ENCODE measurements at places on chromosomes 13 and 19.
A peak's percentile ranks its signal among the peaks of the same experiment; 100 is the strongest.

GRCh38 chr19:43809762-43810696 lies 7.8 kb upstream of the LYPD5 start:
- no peak for DNase-seq

- DNase-seq: no peak
Observed at GRCh38 chr13:40613192-40613818, 53.1 kb downstream of the FOXO1 start.

GRCh38 chr13:114199954-114200353 lies 20.9 kb downstream of the CFAP97D2 start:
- DNase-seq: no peak

DNA sequence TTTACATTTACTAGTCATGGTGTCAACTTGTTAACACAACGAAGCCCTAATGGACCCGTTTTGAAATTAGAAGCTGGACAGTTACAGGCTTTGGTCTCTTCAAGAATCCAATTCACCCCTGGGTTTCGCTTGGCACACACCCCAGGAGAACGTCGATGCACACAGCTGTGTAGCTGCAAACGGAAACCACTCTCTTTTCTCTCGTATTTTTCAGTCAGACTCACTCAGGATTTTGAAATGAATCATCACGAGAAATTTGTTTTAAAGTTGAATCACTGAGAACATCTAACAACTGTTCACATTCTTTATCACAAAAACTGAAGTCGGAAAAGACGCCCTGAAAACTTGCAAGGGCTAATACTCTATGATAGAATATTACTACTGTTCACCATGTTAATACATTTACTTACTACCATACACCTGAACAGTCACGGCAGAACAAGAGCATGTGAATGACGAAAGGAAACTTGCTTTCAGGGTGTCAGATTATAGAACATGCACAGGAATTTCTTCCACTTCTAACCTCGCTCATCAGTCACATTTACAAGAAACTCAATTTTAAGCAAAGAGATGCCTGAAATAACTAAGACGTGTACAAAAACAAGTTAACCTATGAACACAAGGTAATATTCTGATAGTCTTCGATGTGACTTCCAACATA lies 4.7 kb downstream of the PNMA8A start:
- DNase-seq: no peak

GRCh38 chr13:79906345-79906744 lies 425.4 kb downstream of the NDFIP2 start:
- no peak for DNase-seq

DNA sequence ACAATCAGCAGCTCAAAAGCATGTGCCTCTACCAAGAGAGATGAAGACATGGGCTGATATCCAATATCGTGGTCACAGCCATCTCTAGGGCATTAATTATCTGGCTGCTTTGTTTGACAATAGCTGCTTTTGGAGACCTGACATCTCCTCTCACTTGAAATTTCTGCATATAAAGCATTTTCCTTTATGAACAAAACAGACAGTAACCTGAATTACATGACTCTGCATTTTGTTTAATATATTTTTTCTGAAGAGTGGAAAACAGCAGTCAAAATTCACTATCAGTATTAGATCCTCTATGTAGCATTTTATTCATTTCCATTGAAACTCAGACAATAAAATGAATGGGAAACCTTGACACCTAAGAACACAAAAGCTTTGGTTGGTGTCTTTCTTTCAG lies 42.4 kb upstream of the ESD start:
- DNase-seq: no peak

DNA sequence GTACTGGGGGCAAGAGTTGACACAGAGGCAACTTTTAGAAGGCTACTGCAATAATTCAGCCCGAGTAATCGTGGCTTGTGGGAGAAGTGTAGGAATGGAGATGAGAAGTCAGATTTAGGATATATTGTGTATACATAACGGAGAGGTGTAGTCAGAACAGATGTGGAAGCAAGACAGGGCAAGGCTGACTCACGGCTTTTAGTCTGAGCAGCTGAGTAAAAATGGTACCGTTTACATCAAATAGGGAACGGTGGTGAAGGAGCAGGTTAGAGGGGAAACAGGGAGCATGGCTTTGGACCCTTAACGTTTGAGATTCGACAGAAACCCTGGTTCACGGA lies 796 bp upstream of the LSM14A start:
- peak; percentile 61 for DNase-seq

DNA sequence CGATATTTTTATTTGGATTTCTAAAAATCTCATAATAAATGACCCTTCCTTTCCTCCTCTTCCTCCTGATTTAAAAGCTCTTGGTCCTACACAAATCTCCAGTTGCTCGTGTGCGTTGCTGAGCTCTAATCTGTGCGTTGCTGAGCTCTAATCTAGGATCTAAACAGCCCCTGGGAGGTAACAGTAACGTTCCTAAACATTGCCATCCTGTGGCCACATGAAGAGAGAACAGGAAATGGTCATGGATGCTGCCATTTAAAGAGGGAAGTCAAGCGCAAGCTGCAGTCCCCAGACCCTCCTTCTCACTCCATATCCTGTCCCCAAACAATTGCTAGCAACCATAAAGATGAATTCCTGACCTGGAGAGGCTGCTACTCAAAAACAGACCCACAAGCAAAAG lies 170.8 kb downstream of the NUFIP1 start:
- no peak for DNase-seq

DNA sequence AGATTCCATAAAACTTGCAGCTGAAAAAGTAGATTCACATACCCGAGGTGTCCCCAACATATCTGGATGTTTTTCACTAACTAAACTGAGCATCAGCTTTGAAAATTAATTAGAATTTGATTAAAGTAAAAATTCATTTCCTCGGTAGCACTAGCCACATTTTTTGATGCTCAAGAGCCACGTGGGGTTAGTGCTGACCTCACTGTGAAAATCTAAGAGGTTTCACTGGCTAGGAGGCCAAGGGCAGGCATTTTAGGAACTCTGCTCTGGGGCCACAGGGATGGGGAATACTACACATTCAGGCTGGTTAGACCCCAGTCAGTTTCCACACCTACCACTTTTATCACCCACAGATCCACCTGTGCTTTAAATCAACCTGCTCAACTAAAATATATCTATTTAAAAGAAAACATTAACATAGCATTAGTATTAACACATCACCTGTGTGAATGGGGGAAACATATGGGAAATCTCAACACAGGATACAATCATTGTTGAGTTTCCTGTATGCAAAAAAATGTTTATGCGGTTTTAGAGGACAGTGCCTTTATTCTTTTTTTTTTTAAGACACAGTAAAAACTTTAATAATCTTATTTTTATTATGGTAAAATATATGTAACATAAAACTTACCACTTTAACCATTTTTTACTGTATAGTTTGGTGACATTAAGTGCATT lies 45.5 kb downstream of the BRD4 start:
- no peak for DNase-seq

DNA sequence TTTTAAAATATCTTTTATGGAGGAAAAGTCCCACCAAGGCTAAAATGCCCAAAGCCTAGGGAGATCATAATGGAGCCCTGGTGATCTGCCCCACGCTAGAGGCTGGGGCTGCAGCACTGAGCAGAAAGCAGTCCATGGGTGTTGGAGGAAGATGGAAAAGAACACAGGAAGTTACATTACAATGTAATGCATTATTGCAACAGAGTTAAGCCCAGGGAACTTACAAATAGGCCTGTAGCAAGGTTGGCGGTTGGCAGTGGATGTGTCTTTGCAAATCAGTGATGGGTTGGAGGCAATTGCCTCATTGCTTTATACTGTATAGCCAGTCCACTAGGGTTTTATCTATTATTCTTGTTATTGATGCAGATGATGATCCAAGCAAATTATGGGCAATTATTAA lies 399.9 kb downstream of the NDFIP2 start:
- no peak for DNase-seq

DNA sequence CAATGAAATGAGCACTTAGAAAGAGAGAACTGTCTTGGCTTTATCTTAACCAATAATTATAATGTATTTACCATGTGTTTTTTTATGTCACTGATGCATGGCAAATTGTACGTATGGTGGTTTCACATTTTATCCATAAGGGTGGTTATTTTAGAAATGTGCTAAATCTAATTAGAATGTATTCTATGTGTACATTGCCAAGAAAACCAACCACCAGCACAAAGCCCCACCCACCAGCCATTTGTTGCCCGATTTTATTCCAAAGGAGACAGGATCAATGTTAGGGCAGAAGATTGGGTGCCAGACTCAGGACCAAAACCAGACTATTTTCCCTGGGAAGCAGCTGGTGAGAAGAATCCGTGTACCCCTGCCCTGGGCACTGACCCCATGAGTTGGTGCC lies 63.0 kb upstream of the SOX1 start:
- DNase-seq: no peak

GRCh38 chr13:102240110-102240509 lies 161.7 kb downstream of the FGF14 start:
- no peak for DNase-seq

- DNase-seq: peak; percentile 4
Observed at GRCh38 chr13:25085125-25085742, 10.7 kb upstream of the PABPC3 start.

GRCh38 chr13:110323172-110323891 lies 16.2 kb downstream of the COL4A2 start:
- no peak for DNase-seq

GRCh38 chr19:35228177-35228930 lies at the start of gene FAM187B:
Gene FAM187B, minus strand, starts transcription at chr19:35228739. Its CDS starts 59 bp downstream, at chr19:35228680.
- DNase-seq: no peak

DNA sequence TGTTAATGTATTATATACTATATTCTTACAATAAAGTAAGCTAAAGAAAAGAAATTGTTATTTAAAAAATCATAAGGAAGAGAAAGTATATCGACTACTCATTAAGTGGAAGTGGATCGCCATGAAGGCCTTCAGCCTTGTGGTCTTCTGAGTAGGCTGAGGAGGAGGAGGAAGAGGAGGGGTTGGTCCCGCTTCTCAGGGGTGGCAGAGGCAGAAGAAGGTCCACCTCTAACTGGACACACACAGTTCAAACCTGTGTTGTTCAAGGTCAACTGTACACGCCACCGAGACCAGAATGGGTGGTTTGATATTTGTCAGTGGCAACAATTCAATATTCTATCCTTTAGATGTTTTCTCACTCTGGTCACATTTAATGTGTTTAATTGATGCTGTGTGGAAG lies 67.2 kb downstream of the ALOX5AP start:
- no peak for DNase-seq

DNA sequence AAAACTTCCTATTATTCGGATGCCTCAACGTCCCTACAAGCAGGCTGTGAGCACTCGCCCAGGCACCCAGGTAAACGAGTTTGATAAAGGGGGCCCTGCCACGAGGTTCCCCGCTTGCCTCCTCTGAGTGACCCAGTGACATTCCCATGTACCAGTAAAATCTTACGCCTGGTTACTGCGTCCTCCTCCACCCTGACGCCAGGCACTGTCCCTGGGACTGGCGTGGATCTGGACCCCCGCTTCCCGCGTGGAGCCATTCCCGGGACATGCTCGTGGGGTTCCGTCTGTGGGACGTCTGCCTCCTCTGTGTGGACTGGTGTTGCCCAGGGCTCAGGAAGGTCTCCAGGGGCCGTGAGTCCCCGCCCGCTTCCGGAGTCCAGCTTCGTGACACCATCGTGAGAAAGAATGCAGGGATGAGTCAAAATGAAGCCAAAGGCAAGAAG lies 407 bp upstream of the ZNF550 start:
- no peak for DNase-seq

GRCh38 chr19:48705431-48705830 lies 9.7 kb downstream of the FUT2 start:
- DNase-seq: no peak

DNA sequence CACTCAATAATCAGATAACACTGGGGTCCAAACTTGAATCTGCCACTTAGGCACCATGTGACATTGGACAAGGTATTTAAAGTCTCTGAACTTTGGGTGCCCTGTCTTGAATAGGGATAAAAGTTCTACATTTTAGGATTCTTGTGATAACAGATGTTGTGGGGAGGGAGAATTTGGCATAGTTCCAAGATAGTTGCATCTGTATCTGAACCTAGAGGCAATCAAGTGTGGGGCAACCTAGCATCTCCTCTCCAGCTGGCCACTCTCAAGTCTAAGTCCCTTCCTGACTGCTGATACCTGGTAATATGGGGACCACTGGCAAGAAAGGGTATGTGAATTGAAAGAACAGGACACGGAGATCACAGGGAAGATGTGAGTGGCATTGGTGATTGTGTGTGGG lies 256.1 kb downstream of the FOXO1 start:
- no peak for DNase-seq

GRCh38 chr13:36475468-36475867 lies 43.2 kb downstream of the CCNA1 start:
- DNase-seq: no peak

GRCh38 chr13:108225440-108225839 lies 7.2 kb downstream of the ABHD13 start:
- DNase-seq: no peak

- no peak for DNase-seq
Observed at GRCh38 chr19:10891405-10892086, 20.2 kb downstream of the CARM1 start.

- DNase-seq: no peak
Observed at GRCh38 chr19:7355151-7355820, 6.5 kb downstream of the ARHGEF18 start.

DNA sequence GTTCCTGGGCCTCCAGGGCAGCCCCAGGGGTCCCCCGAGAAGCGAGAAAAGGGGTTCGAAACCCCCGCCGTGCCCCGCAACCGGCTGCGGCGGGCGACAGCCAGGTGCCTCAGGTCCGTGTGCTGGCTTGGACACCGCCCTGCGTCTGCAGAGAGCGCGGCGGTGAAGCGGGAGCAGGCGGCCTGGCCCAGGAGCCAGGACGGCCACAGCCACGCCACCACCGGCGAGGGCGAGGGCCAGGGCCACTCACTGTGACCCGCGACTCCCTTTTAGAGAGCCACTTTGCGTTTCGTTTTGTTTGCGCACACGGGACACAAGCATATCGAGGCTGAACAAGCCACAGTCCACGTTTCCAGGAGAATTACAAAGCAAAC lies 110.4 kb downstream of the CRYL1 start:
- no peak for DNase-seq

GRCh38 chr13:37686501-37686900 lies 87.9 kb upstream of the POSTN start:
- no peak for DNase-seq

DNA sequence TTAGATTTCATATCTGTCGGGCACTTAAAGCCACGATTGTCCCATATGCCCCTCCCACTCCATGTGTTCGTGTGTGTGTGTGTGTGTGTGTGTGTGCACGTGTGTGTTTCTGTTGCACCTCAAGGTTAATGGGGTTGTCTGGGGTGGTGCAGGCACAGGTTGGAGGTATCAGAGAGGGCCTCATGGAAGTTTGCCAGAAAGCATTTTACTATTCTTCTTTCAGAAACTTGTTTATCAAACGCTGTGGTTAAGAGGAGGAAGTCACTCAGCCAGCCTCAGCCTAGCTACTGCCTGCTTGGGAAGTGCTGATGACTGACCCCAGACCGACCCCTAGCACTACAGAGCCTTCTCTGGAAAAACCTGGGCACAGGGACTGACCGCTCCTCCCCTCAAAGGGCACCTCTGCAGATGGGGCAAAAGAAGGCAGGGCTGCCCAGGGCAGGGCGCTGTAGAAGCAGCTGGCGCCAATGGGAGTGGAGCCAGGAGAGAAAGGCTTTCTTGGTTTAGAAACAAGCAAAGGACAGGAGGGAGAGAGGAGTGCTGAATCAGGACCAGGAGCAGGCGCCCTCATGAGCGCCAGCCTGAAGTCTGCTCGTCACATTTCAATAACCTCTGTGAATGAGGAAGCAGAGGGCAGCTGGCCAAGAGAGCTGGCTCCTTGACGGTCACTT lies 3.9 kb downstream of the SIAH3 start:
- no peak for DNase-seq

GRCh38 chr19:49690656-49691242 lies at the start of gene CPT1C:
Gene CPT1C, plus strand, starts transcription at chr19:49691116. Its CDS starts 1,137 bp downstream, at chr19:49692253.
- peak; percentile 62 for DNase-seq

Data from stimulated activated CD4-positive, alpha-beta T cell treated with anti-CD3 and anti-CD28 coated beads, Interleukin-4, amount 100 ng/mL, for 48 hours (primary cell).